ENCODE measurements at places on chromosomes 3 and 15.

DNA sequence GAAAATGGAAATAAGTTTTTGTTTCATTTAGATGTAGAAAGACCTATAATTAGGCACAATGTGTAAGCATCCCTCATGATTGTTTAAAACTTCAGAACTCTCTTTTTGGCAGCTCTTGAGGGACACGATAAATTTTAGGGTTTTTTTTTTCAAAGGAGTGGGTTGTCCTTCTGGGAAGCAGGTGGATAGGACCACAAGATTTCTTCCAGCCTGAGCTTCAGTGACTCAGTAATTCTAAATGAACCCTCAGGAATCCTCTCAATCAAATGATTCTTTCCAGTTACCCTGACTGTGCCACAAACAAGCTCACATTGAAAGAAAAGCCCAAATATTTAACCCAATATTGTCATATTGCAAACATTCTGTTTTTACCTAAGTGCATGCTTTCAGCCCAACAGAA is 45.1 kb downstream of the COL8A1 start:
- DNase-seq = no peak

DNA sequence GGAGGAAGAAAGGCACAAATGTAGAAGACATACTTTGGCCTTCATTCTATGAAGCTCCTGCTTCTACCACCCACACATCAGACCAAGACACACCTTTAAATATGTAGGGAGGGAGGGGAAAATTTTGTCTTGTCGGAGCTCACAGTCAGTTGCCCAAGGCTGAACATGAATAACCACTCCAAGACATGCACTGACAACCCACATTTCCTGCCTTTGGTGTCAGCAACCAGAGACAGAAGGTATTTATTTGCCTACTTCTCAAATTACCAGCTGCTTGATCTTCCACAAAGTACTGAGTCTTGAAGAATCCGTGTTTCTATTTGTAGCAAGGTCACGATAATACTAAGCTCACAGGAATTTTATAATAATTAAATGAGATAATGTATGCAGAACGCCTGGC is 169.7 kb downstream of the KCNMB2 start:
- no peak for DNase-seq

GRCh38 chr3:193051314-193051713 is 133.7 kb upstream of the MB21D2 start:
- no peak for DNase-seq

GRCh38 chr3:148839805-148840204 is 12.2 kb downstream of the CPB1 start:
- DNase-seq = no peak

DNA sequence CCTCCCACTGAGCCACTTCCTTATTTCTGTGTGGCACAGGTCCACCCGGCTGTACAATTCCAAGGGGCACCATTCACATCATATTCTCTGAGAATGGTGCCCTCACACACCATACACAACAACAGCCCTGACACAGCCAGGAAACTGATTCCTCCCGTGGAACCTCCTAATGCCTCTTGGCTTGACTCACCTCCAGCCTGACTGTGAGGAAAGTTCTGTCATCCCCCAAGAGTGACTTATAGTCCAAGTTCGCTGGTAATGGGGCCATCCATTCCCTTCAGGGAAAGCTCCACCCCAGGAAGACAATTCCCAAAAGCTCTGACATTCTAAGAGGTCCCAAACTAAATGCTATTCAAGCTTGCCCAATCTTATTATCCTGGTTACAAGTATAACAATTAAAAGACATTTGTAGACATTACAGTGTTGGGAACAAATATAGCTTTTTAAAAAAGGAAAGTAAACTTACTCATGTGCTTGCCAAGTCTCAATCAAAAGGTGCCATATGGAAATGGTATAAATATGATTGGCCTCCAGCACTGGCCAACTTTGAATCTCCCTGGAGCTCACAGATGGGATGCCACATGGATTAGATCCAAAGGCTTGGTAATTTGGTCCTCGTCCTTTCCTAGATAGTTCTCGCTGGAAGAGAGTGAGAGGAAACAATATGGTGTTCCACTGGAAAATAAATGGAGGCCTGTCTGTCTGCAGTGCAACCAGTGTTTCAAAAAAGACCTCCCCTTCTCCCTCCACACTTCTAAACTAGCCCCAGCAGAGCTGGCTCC is 56.3 kb upstream of the PSMD6 start:
- no peak for DNase-seq

DNA sequence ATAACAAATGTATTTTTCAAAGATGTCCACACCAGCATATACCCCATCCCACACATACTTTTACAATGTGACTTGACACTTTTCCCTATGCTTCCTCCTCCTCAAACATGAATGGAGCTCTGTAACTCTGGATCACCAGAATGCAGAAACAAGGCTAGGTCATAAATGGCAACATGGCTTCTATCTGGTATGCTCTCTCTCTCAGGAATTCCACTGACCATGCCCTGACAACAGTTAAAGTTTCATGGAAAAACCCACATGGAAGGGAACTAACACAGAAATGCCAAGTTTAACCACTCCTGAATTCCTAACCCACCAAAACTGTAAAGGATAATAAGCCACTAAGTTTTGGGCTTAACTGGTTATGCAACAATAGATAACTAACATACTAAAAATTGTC is 19.9 kb downstream of the MYO9A start:
- DNase-seq = no peak

GRCh38 chr3:108493862-108494261 is 16.5 kb downstream of the MYH15 start:
- DNase-seq = peak; percentile 18
